ENCODE measurements at places on chromosomes 12 and 14. TPM values are rescaled to one million over a fixed set of nuclear protein-coding genes. Genes with fewer than 3 reads are reported as not detected.

DNA sequence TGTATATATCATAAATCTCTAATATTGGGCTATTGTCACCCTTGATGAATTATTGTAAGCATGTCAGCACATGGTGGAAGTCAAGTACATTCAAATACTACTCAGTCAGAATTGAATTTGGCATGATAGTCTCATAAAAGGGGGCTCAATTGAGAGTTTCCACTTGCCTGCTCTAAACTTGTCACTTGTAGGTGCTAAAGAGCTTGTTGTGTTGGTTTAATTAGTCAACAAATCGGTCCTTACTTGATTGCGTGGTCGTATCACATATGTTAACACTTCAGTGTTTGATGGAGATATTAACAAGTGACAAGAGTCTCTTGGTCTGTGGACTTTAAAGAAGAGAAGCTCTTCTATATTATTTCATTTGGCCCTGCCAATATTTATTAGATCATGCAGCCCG lies 81.1 kb downstream of the NKX2-1 start:
- no peaks in the 10 kb centered on the region for H3K4me1 ChIP-seq
- DNase-seq: no peak
- H3K27ac ChIP-seq: no peak overlapping the region
- H3K36me3 ChIP-seq: no peaks in the 10 kb centered on the region
- H3K4me3 ChIP-seq: no peak overlapping the region

- peaks cover 3% of the 10 kb centered on the region for H3K4me1 ChIP-seq
- H3K27ac ChIP-seq: no peak overlapping the region
- no peak overlapping the region for H3K4me3 ChIP-seq
- peaks cover 6% of the 10 kb centered on the region for H3K27me3 ChIP-seq
Observed at GRCh38 chr12:108831309-108831991, 25.9 kb downstream of the SSH1 start.

- H3K27me3 ChIP-seq: no peaks in the 10 kb centered on the region
- peaks cover 13% of the 10 kb centered on the region for H3K36me3 ChIP-seq
- H3K4me3 ChIP-seq: peak within 1 kb of the TSS; percentile 73
- peak within 1 kb of the TSS; percentile 71 for H3K27ac ChIP-seq
Observed at GRCh38 chr14:36661506-36662257, at the start of gene PAX9. PAX9 (plus strand) TSS chr14:36661860; CDS start chr14:36662090, 230 bp downstream.

GRCh38 chr14:36675581-36675980 lies 13.9 kb downstream of the PAX9 start:
- H3K4me3 ChIP-seq: no peak overlapping the region
- H3K27me3 ChIP-seq: no peaks in the 10 kb centered on the region
- peaks cover 20% of the 10 kb centered on the region for H3K36me3 ChIP-seq
- H3K4me1 ChIP-seq: no peaks in the 10 kb centered on the region
- no peak overlapping the region for H3K27ac ChIP-seq
- no peak for DNase-seq

GRCh38 chr12:121792607-121793439 lies 665 bp downstream of the RHOF start:
- H3K36me3 ChIP-seq: peaks cover 16% of the 10 kb centered on the region
- no peak for DNase-seq
- H3K4me3 ChIP-seq: no peak overlapping the region
- H3K27ac ChIP-seq: no peak overlapping the region
- H3K27me3 ChIP-seq: no peaks in the 10 kb centered on the region

The C12orf60 gene
- 1.5 TPM for total RNA-seq

The CD163L1 gene
- 1.3 TPM for total RNA-seq

The GYS2 gene
- not detected for total RNA-seq

All from K562 (cell line).